ENCODE measurements at places on chromosomes 16 and 17. TPM values are rescaled to one million over a fixed set of nuclear protein-coding genes. Genes with fewer than 3 reads are reported as not detected.

DNA sequence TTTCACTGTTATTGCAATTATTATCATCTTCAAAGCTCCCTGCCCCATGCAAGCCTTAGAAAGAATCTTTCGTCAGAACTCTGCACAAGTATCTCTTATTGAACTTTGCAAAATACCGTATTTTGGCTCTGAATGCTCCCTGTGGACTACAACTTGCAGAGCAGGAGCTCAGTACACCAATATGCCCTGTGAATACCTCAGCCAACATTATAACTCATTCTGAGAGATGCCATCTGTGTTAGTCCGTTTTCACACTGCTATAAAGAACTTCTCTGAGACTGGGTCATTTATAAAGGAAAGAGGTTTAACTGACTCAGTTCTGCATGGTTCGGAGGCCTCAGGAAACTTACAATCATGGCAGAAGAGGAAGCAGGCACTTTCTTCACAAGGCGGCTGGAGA, 87.2 kb upstream of the XYLT1 start:
- DNase-seq = no peak

- no peak for DNase-seq
These were observed 75.7 kb downstream of the TANC2 start for GRCh38 chr17:63041722-63042121.

The RUNDC1 gene
- 3.2 TPM for polyA plus RNA-seq

The PLLP gene
- polyA plus RNA-seq = 2.6 TPM

GRCh38 chr17:39775031-39775430, 37.3 kb downstream of the GRB7 start:
- DNase-seq = no peak
